Activated CD4-positive, alpha-beta T cell treated with anti-CD3 and anti-CD28 coated beads, Interleukin-2, amount 10 ng/mL, durations not matched to agents 7 days and 5 days (primary cell): ENCODE measurements at places on chromosomes 13 and 19. TPM values are rescaled to one million over a fixed set of nuclear protein-coding genes. Genes with fewer than 3 reads are reported as not detected.
A peak's percentile ranks its signal among the peaks of the same experiment; 100 is the strongest.

CYP4F8 gene
- not detected for total RNA-seq

DNA sequence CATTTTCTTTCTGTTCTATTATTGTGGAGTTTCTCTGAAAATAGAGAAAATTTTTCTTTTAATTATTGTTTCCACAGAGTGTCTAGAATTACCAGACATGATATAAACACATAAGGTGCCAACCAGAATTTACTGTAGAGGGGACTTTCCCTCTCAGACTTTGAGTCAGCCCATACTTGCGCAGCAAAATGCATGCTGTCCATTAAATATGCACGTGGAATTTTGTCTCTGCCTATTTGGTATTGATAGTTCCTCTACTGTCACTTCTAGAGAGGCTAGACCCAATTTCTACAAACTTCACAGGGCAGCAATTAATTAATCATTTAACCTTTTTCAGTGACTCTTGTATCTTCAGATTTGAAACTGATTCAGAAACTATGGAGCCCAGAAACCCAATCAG lies 8.9 kb downstream of the ZNF93 start:
- peaks cover 21% of the 10 kb centered on the region for H3K4me1 ChIP-seq
- H3K27me3 ChIP-seq, result no peaks in the 10 kb centered on the region
- peaks cover 81% of the 10 kb centered on the region for H3K36me3 ChIP-seq
- no peak overlapping the region for H3K27ac ChIP-seq

GRCh38 chr19:49129238-49129583 lies 9.9 kb downstream of the PPFIA3 start:
- no peaks in the 10 kb centered on the region for H3K27me3 ChIP-seq
- H3K36me3 ChIP-seq, result no peaks in the 10 kb centered on the region
- no peak for DNase-seq
- H3K4me1 ChIP-seq, result peaks cover 25% of the 10 kb centered on the region
- H3K27ac ChIP-seq, result no peak overlapping the region

DNA sequence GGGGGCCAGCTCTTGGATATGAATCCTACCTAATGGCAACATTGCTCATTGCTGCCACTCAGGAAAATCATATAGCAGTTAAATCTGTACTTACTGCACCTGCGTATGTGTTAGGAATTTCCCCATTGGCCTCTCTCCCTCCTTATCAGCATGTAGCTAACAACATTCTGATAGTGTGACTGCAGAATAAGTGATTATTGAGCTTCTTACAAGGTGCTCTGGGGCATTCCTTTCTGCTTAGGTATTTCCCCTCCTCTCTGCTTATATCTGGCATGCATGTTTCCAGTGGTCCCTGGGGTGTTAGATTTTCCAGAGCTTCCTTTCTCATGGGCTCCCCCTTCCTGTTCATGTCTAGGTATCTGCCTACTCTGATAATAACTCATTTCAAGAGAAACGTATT lies 414.1 kb upstream of the SLITRK1 start:
- H3K36me3 ChIP-seq, result no peaks in the 10 kb centered on the region
- no peaks in the 10 kb centered on the region for H3K27me3 ChIP-seq
- H3K4me3 ChIP-seq, result no peak overlapping the region
- H3K4me1 ChIP-seq, result no peaks in the 10 kb centered on the region
- H3K27ac ChIP-seq, result no peak overlapping the region

RASGRP4 gene
- 3.8 TPM for total RNA-seq

CDC42EP5 gene
- total RNA-seq, result not detected

DNA sequence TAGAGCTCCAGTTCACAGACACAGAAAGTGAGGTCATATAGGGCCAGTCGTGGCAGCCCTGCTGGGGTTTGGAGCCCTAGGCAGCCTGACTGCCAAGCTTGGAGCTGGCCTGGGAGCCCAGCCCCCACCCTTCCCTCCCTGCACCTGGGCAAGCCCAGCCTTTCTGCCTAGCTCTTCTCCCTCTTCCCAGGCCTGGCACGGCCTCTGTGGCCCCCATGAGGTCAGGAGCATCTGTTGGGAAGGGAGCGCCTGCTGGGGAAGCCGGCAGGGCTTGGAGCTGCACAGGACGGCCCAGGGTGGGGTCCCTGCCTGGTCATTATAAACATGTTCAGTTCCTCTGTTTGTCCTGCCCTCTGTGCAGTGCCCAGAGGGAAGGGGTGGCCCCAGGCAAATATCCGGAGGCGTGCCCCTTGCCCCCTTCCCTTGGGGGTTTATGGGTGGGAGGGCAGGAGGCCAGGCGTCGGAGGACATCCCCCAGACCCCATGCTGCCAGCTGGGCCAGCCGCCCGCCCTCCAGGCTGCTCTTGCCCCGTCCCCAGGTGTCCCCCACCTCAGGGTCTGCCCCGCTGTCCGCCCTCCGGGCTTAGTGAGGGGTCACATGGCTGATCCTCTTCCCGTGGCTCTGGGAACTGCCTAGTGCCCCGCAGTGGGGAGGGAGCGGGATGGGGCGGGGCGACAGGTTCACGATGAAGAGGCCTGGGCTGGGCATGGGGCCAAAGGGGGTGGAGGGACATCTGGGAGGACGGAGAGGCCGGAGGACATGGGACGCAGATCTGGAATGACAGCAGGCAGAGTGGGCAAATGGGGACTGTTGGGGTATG lies 30.0 kb upstream of the NCCRP1 start:
- no peaks in the 10 kb centered on the region for H3K4me1 ChIP-seq
- no peak overlapping the region for H3K4me3 ChIP-seq
- no peaks in the 10 kb centered on the region for H3K27me3 ChIP-seq
- H3K27ac ChIP-seq, result no peak overlapping the region
- no peak for DNase-seq
- H3K36me3 ChIP-seq, result no peaks in the 10 kb centered on the region

DNA sequence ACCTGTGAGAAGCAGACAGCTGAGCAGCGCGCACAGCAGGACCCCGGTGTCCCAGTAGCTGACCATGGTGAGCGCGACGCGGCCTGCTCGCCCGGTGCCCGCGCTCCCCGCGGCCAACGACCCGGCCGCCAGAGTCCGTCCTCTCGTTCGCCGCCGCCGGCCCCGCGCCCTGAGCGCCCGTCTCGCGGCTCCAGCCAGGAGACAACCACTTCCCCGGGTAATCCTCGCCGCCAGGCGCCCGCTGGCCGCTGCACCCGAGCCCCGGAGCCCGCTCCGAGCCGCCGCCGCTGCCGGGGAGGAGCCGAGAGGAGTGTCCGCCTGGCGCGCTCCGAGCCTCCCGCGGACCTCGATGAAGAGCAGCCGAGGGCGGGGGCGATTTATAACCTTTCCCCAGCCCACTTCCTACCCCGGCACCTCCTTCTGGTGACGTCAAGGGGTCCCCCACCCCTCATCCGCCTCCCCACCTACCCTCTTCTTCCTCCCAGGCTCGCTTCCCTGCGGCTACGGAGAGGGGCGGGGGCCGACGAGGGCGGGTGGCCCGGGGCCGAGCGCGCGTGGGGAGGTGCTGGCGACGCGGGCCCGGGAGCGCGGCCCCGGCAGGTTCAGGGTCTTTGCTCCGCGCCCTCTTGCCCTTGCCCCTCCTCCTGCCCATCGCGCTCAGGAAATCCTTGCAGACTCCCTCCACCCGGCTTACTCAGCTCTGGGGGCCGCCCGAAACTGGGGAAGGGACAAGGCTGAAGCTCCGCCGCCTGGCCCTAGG lies at the start of gene FLT1:
FLT1 (minus strand) TSS at position 351 of the 760 bp plus-strand sequence; CDS start at position 66, 285 bp downstream.
- peak within 1 kb of the TSS; percentile 55 for H3K4me3 ChIP-seq
- H3K36me3 ChIP-seq, result peaks cover 2% of the 10 kb centered on the region
- H3K27me3 ChIP-seq, result peaks cover 53% of the 10 kb centered on the region
- no peak within 1 kb of the TSS for H3K27ac ChIP-seq
- peak; percentile 17 for DNase-seq
- H3K4me1 ChIP-seq, result peaks cover 30% of the 10 kb centered on the region

- H3K27me3 ChIP-seq, result no peaks in the 10 kb centered on the region
- no peak overlapping the region for H3K4me3 ChIP-seq
- H3K36me3 ChIP-seq, result no peaks in the 10 kb centered on the region
- DNase-seq, result no peak
- no peaks in the 10 kb centered on the region for H3K4me1 ChIP-seq
Measured at GRCh38 chr13:80666782-80667552, 326.0 kb upstream of the SPRY2 start.

NLRP7 gene
- not detected for total RNA-seq

RNF17 gene
- 0.29 TPM for total RNA-seq

- H3K27ac ChIP-seq, result peak overlapping the region; percentile 6
- DNase-seq, result no peak
- H3K36me3 ChIP-seq, result peaks cover 2% of the 10 kb centered on the region
- peaks cover 28% of the 10 kb centered on the region for H3K4me1 ChIP-seq
- H3K4me3 ChIP-seq, result no peak overlapping the region
- no peaks in the 10 kb centered on the region for H3K27me3 ChIP-seq
Measured at GRCh38 chr19:38057959-38058690, 151.1 kb downstream of the SIPA1L3 start.

DNA sequence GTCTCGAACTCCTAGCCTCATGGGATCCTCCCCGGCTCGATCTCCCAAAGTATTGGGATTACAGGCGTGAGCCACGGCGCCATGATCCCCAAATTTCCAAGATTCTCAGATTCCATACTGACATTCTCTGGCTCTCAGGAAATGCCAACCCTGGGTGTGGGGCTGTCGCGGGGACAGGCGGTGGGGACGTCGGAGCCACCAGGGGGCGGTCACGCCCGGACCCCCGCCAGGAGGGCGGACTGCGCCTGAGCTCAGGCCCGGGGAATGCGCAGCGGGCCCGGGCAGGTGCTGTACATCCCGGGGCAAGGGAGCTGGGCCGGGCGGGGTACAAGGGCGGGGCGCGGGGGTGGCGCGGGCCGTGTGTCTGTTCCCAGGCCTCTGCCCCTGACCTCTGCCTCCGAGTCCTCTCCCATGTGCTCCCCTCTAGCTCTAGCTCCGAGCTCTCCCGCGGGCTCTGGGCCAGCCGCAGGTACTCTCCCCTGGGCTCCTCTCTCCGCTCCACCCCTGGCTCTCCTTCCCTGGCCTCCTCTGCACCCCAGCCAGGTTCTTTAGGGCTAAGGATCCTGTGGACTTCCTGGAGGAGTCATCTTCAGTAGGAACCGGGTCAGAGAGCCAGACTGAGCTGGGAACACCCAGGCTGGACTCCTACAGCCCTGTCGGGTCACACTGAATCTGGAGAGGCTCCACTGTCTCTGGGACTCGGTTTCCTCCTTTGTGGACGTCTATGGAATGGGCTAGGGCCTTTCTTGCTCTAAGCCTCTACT lies 2.4 kb downstream of the PPP1R13L start:
- H3K27me3 ChIP-seq, result peaks cover 29% of the 10 kb centered on the region
- no peak overlapping the region for H3K4me3 ChIP-seq
- H3K4me1 ChIP-seq, result peaks cover 44% of the 10 kb centered on the region
- H3K27ac ChIP-seq, result no peak overlapping the region
- DNase-seq, result no peak
